ENCODE measurements at places on chromosomes 4 and X. TPM values are rescaled to one million over a fixed set of nuclear protein-coding genes. Genes with fewer than 3 reads are reported as not detected.

Gene ATP1B4
- total RNA-seq, result not detected

Gene TMEM150C
- 1.9 TPM for total RNA-seq

Gene SMARCA1
- total RNA-seq, result 28.3 TPM

Gene ARAP2
- 2.8 TPM for total RNA-seq

Gene PLP2
- total RNA-seq, result 126 TPM

Gene AKAP14
- total RNA-seq, result not detected

Gene CT45A10
- 42.2 TPM for total RNA-seq

Gene TRIML1
- not detected for total RNA-seq

- peak; percentile 59 for DNase-seq
Observed at GRCh38 chrX:65607070-65607742, 60.2 kb upstream of the MSN start.

- peak; percentile 25 for DNase-seq
Observed at GRCh38 chr4:3145234-3145924, 70.9 kb downstream of the HTT start.

- no peak for DNase-seq
Observed at GRCh38 chr4:4859799-4860599, 534 bp downstream of the MSX1 start.

- no peak for DNase-seq
Observed at GRCh38 chr4:10492464-10492863, 35.2 kb upstream of the ZNF518B start.

DNA sequence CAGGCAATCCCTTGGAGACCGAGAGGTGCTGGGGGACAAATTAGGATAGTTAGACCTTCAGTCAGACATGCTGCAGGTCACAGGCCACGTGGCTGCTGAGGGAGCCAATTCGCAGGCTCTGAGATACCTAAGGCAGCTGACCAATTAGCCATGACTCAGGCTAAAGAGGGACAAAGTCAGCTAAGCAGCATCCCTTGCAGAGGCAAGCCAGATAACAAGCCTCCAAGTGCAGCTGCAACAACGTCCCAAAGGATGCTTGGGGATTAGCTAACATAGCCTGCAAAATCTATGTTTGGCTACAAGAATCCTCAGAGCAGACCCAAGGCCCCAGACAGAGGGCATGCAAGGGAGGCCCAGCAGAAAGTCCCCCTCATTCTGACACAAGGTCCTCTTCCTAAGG, 93.5 kb downstream of the SEL1L3 start:
- no peak for DNase-seq

- DNase-seq, result no peak
Observed at GRCh38 chr4:165059386-165059785, 5.7 kb downstream of the TRIM75 start.

DNA sequence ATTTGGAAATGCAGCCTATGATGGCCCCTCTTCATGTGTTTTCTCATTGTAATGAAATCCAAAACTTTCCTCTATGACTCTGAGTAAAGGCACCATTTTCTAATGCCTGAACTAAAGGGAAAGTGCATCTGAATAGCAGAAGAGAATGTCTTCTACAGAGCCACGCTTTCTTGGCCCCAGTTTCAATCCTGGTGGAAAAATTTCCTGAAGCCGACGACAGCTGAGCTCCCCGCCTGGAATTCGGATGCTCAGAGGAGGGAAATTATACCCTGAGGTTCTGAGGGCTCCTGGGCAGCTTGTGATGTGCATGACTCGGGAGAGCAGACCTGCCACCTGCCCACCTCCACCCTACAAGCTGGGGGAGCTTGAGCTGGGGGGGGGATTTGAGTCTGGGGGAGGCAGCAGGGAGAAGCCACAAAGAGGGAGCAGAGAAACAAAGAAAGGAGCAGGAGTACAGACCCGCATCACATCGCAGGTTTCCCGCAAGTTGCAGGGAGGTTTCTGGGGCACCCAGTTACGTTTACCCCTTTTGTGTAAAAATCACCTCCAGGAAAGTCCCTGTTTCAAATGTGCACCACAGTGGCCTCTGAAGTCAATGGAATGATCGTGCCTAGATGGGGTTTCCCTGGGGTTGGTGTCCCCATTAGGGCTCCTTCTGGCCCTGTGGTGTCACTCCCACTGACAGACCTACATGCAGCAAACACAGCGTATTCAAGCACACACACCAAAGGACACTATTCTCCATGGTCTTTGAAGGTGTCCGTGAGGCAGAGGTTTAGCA, 145.6 kb upstream of the RBPJ start:
- no peak for DNase-seq

DNA sequence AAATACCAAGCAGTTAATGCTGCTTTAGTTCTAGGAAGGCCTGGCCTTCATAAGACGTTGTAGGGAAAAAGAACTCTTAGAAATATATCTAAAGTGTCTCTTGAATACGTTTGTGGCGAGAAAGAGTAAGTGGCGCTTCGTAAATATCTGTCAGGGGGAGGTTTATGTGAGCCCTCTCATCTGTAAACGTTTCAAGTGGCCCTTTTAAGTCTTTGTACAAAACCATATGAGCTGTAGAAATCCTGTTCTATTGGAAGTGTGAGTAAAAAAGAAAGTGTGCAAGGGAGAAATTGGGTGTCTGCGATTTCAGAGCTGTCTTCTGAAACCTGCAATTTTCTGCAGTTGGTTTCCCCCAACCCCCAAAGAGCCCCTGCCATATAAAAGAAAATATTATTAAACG, 8.6 kb upstream of the INTU start:
- no peak for DNase-seq

- DNase-seq, result no peak
Observed at GRCh38 chr4:185916683-185917082, 104.7 kb upstream of the SORBS2 start.

GRCh38 chr4:15536552-15537499, 67.1 kb downstream of the CC2D2A start:
- DNase-seq, result no peak

DNA sequence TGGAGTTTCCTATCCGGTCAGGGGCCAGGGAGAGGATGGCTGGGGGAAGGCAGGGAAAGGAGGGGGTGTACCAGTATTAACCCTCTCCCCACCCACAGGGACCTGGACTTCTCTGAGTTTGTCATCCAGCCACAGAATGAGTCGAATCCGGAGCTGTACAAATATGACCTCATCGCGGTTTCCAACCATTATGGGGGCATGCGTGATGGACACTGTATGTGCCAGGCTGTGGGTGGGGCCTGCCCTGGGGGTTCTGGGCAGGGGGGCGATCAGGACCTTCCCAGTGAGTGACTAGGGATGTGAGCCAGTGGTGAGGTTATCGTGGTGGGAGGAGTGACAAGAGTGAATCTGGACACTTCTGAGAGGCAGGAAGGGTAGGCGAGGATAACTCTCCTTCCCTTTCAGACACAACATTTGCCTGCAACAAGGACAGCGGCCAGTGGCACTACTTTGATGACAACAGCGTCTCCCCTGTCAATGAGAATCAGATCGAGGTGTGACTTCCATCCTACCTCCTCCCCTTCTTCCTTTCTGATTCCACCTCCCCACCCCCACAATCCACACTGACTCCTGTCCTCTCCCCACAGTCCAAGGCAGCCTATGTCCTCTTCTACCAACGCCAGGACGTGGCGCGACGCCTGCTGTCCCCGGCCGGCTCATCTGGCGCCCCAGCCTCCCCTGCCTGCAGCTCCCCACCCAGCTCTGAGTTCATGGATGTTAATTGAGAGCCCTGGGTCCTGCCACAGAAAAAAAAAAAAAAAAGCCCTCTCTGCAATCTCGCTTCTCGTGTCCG, 14.6 kb downstream of the USP11 start:
- DNase-seq, result peak; percentile 87

DNA sequence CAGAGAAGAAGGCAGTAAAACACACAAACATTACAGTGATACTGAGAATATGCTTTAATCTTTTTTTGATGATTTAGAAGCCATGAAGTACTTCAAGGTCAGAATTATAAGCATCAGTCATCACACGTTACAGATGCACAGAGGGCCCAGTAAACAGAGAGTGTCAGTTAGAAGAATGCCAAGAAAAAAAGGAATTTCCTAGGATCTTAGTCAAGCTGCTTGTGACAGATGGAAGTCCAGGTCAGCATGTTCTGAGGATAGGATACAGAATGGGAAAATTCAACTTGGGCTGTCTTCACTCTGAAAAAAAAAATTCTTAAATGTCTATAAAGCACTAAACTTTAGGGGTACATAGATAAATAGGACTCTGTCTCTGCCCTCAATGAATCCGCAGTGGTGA, 38.9 kb downstream of the GATB start:
- DNase-seq, result no peak

GRCh38 chr4:130071746-130072145, 975.8 kb downstream of the C4orf33 start:
- no peak for DNase-seq

GRCh38 chr4:152079543-152080293, 318.9 kb upstream of the GATB start:
- no peak for DNase-seq

DNA sequence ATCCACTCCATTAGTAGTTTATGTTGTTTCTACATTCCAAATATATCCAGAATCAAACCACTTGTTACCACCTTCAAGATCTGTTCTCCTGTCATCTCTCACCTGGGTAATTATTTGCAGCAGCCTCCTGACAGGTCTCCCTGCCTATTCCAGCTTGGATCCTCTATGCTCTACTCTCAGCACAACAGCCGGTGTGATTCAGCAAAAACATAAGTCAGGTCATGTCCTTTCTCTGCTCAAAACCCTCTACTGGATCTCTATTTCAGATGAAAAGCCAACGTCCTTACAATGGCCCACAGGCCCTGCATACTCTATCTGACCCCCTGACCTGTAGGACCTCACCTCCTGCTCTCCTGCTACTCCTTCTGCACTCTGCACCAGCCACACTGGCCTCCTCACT, 84.5 kb downstream of the NHSL2 start:
- no peak for DNase-seq

DNA sequence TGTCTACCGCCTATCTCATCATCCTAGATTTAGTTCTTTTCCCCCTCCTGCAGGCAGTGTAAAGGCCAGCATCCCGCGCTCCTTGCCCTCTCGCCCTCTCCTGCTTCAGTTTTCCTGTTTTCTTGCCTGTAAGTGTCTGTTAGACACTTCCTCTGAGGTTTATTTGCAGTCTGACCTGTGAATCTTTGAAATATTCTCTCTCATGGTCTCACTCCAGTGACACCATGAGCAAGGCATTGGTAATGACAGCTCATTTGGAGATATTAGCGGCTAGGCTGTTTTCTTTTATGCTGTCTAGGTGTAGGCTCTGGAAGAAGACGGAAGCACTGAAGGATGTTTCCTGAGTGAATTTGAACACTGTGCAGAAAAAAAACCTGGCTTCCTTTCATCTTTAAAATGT, 179.6 kb downstream of the KDR start:
- peak; percentile 8 for DNase-seq

GRCh38 chrX:73850124-73851013, 287.4 kb downstream of the CHIC1 start:
- peak; percentile 42 for DNase-seq

DNA sequence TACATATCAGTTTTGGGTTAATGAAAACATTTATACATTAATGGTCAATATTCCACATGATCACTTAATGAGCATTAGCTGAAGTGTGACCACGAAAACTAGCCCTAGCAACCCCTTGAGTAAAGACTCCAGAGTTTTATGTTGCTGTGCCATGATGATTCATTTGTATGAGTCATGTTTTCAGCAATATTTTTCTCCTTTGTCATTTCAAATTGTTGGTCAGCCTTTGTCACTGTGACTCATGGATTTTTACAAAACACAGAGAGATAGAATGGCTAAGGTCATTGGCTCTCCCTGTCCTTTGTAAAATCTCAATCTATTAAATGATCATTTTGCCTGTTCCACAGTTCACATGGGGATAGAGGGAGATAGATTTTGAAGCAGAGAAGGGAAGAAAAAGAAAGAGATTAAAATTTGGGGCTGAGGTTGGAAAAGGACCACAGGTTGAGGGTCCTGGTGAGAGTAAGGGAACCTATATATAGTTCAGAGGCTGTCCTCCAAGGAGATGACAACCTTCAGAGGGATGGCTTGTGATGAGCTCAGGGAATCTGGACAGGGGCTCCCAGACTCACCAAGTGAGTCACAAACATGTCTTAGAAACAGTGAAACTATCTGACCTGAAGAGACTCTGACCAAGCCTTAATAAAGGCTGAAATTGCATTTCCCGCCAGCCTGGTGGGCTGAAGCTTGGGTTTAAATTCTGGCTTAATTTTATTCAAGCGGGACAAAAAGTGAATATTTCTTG, 25.6 kb downstream of the NR0B1 start:
- peak; percentile 93 for DNase-seq

All from HT1080 (cell line).